ENCODE measurements at places on chromosomes 2 and 18.

- no peak for DNase-seq
Observed at GRCh38 chr2:71640489-71640888, 187.1 kb downstream of the DYSF start.

DNA sequence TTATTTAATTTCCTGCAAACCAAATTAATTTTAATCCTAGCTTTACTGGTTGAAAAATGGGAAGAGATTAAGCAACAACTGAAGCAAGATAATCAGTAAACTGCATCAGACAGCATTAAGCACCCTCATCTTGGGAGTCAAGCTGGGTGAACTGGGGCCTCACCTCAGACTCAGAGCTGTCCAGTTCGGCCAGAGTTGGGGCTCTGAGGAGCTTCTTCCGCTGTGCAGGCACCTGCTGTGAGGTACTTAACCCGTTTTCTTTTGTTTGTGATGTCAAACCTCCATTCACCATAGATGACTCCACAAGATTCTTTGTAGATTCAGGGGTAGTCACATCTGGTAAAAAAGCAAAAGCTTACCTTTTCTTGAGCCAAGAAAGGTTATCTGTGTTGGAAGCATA, 71.8 kb downstream of the PRELID3A start:
- DNase-seq, result no peak

- DNase-seq, result peak; percentile 37
Observed at GRCh38 chr18:57437766-57438671, 2.8 kb downstream of the ONECUT2 start.

GRCh38 chr2:85875350-85876050, 13.3 kb downstream of the ST3GAL5 start:
- DNase-seq, result no peak

GRCh38 chr18:11733031-11733430, 44.0 kb downstream of the GNAL start:
- peak; percentile 67 for DNase-seq

- DNase-seq, result no peak
Observed at GRCh38 chr2:204492417-204492816, 52.9 kb upstream of the PARD3B start.

GRCh38 chr2:9750224-9751215, 92.8 kb upstream of the TAF1B start:
- DNase-seq, result no peak
